ENCODE measurements at places on chromosomes 12 and 14. TPM values are rescaled to one million over a fixed set of nuclear protein-coding genes. Genes with fewer than 3 reads are reported as not detected.

Gene AKAP3
- not detected for total RNA-seq

Gene AKAP6
- not detected for total RNA-seq

Gene DIO3
- total RNA-seq, result 0.07 TPM

Gene KRT3
- total RNA-seq, result not detected

DNA sequence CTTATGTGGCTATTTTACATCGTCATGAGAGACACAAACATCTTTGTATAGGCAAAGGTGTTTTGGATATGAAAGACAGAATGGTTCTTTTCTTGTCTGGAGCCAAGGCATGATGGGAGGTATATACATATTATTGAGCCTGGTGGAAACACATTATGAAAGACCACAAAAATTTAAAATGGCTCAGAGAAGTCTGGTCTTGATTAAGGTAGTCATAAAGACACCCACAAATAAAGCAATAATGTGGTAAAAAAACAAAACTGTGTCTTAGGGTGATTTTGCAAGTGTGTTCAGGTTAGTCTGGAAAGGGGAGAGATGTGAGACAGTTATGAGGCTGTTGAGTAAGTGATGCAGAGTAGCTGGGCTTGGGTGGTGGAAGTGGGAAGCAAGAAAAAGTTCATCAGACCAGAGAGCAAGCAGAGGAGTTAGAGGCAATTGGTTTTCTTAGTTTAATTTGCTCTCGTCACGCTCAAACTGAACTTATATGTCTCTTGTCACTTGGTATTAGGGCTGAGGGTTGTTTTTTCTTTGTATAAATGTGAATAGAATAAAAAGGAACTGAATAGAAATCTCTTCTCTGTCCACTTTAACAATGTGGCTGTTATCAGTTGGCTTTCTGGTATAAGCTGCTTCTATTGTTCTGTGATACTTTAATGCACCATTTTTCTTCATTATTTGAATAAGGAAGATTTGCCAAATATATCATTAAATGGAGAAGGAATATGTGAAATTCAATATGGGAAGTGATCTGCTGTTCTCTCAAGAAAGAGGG, 115.0 kb downstream of the AKAP6 start:
- no peak for DNase-seq

GRCh38 chr14:23131482-23131881, 12.4 kb upstream of the CEBPE start:
- DNase-seq, result no peak

- DNase-seq, result no peak
Measured at GRCh38 chr14:52913271-52913670, 37.6 kb downstream of the FERMT2 start.

- no peak for DNase-seq
Measured at GRCh38 chr12:6765048-6765633, 1.0 kb upstream of the PTMS start.

DNA sequence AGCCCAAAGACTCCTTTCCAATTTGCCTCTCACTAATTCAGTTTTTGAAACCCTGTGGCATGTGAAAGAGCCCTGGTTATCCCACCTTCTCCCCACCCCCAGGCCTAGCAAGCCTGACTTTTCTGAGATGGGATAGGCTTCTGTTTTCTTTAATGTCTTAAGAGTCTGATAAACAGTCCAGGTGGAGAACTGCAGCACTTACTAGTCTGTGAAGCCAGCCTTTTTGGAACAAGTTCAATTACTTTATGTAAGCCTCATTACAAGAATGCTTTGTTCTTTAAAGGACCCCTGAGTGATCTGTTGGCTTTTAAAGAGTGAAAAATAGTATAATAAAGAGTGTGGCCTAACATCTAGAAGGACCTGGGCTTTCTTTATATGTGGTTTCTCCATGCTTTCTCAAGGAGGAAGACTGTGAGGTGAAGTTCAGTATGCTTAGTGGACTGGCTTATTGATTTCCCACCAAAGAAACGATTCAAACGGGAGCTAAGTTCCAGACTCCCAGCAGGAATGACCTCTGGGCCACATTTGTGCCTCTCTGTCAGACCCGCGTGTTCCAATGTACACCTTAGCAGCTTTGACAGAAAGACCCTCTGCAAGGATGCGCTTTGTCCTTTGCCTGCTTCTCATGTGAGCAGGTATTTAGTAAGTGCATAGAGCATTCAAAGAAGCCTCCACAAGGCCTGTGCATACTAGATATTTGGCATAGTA, 129.5 kb downstream of the DAAM1 start:
- DNase-seq, result no peak

GRCh38 chr12:15563663-15564062, 225.5 kb downstream of the EPS8 start:
- DNase-seq, result peak; percentile 62

DNA sequence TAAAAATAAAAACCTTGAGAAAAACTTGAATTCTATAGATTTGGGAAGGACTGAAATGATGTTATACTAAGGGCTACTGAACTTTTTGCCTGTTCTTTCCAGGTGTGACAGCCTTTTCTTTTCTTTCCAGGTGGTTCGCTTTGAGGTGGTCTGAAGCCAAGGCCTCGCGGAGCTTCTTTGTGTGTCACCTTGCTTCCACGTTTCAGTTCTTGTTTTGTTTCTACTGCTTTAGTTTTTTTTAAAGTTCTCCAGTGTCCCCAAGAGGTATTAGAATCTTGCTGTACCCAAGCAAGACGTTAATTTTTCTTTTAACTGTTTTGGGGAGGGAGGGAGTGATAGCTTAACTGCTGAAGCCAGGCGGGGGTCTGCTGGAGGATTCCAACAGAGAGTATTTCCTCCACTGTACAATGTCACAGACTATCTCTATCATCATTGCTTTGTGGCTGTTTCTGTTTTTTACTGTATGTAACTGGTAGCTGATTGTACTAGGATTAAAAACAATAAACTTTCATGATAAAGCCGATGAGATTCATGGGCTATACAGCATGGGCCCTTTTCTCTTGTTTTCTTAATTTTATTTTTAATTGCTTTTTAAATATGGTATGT, 40.2 kb downstream of the PROX2 start:
- no peak for DNase-seq

- DNase-seq, result no peak
Measured at GRCh38 chr12:118377884-118378470, 1.6 kb downstream of the SUDS3 start.

All from MG63 (cell line).